ENCODE measurements at places on chromosomes 3 and 15.

GRCh38 chr3:128727059-128727458 lies 1.1 kb downstream of the RAB7A start:
- DNase-seq: no peak

DNA sequence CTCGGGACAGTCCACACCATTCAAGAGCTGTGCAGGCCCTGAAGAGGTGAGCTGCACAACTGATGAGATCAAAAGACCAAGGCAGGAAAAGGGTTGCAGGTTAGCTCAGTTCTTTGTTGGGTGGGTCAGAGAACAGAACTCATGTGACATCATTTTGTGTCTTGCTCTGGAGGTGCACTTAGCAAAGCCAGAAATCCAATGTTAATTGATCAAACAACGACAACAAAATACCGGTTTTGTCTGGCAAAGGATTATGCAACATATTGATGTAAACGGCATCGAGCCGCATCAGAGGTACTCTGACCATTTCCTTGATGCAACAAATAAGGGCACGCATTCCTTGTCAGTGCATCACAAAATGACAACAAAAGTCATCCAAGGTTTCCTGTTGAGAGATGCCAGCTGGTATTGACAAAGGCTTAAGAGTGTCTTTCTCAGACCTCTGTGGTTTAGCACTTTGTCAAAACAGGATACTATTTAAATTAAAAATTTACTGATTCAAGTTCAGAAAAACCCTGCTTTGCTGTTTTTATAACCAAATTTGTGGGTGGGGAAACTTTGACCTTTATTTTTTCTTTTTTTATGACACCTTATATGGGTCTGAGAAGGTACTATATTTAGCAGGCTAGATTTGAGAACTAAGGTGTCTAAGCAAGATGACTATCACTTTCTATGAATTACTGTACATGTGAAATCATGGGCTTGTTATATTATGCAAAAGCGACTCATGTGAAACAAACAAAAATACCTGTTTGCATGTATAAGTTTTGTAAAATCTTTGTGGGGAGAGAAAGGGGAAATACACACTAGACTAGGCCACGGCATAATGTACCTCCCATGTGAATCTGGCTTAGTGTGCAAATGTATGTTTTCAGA lies 496.1 kb downstream of the FOXP1 start:
- DNase-seq: peak; percentile 29

- DNase-seq: no peak
These were observed 11.2 kb upstream of the TMEM212 start for GRCh38 chr3:171831936-171832335.

DNA sequence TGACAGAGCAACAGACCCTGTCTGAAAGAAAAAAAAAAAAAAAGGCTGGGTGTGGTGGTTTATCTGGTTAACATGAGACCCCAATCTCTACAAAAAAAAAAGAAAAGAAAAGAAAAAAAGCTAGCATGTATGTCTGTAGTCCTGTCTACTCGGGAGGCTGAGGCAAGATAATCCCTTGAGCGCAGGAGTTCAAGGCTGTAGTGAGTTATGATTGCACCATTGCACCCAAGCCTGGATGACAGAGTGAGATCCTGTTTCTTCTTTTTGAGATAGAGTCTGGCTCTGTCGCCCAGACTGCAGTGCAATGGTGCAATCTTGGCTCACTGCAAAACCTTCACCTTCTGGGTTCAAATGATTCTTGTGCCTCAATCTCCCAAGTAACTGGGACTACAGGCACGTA lies 8.4 kb upstream of the DHX30 start:
- no peak for DNase-seq

GRCh38 chr3:5292512-5292911 lies 105.0 kb downstream of the EDEM1 start:
- DNase-seq: no peak

DNA sequence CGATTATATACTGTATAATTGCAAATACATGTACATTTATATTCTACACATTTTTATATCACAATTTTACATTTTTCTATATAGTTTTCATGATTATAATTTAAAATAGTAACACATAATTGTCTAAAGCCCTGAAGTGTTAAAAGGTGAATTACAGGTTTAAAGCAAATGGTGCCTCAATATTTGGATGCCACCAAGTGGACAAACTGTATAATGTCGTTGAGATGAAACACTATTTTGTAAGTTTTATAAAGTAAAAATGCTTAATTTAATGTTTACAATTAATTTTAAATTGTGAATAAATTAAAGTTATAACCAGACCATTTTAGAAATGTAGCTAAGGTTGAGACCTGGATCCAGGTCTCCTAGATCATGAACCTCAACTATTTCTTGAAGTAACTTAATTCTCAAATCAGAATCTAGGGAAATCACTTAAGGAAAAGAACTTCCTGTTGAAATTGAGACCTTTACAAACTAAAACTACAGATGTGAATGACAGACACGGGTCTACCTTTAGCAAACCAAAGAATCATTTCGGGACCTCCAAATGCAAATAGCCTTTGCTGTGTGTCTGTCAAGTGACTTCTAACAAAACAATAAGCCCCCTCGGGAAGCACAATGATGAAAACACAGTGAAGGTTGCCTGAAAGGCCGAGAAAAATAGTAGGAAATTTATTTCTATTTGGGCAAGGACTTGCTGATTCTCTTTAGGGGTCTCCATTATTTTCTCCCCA lies 37.8 kb downstream of the EHHADH start:
- no peak for DNase-seq

- DNase-seq: peak; percentile 47
These were observed 801 bp downstream of the ARHGAP31 start for GRCh38 chr3:119294696-119295671.

DNA sequence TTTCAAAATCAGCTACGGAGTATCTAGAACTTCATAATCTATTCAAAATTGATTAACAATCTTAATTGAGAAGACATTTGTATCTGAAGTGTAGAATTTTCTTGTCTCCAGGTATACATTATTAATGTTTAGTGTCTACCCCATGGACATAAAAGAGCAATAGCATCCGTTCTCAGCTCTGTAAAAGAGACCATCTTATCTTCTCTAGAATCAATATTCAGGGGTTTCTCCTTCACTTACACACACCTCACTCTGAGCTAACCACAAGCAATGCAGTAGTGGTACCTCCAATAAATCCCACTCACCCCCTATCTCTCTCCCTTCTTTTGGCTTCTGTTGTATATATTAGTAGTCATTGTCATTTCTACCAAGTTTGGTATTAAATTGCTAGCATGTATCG lies 16.2 kb downstream of the MBNL1 start:
- no peak for DNase-seq

DNA sequence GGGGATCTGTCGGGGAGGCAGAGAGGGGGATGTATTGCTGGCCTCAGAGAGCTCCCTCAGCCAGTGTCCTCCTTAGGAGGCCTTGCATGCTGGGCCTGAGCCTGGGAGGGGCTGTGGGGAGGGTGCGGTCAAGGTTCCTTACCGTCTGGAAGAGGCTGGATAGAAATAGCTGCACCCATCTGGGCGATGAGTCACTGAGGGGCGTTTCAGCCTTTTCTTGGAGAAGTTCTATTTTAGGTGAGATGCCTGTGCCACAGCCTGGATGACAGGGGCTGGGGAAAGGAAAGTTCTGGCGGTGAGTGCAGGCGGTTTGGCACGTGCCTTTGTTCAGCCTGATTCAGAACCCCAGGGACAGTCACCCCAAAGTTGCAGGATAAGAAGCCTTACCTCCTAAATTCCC lies 35.7 kb upstream of the APEH start:
- no peak for DNase-seq

All from activated effector memory CD4-positive, alpha-beta T cell treated with Interleukin-2 at 50 U/mL for 16 hours (primary cell).